ENCODE measurements at places on chromosomes 13 and 19.

- DNase-seq, result no peak
Measured at GRCh38 chr13:35256459-35257148, 219.9 kb downstream of the MAB21L1 start.

DNA sequence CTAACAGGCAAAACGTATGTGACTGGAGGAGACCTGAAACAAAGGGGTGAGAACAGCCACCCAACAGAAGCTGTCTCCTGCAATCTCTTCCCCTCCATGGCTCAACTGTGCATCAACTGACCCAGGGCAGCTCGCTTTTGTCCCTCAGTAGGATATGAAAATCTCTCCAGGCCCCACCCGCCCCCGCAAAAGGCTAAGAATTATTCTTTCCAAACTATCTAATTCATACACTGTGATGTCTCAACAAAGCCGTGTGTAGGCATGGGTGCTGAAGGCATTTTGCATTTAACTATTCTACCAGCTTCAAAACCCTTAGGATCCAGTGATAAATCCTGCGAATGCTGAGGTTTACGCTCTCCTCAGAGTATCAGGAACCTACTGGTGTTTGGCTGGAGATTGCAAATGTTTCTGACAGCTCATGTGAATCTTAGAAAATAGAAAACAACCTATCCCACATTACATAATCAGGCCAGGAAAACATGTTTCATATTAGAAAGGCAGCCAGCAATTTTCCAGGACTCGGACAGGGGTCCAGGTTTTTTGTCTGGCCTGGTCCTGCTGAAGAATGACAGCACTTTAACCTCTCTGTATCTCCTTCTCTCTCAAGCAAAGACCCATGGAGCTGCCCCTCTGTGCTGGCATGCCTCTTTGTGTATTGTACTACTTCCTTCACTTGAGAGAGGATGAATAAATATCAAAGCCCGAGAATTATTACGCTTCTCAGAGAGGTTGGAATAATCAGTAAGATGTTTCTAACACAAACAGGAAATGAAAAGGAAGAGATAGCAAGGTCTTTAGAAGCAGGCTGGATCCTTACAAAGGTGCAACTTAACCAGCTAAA, 17.3 kb downstream of the DHRS12 start:
- DNase-seq, result no peak

GRCh38 chr19:35065574-35065973, 24.1 kb downstream of the HPN start:
- no peak for DNase-seq

DNA sequence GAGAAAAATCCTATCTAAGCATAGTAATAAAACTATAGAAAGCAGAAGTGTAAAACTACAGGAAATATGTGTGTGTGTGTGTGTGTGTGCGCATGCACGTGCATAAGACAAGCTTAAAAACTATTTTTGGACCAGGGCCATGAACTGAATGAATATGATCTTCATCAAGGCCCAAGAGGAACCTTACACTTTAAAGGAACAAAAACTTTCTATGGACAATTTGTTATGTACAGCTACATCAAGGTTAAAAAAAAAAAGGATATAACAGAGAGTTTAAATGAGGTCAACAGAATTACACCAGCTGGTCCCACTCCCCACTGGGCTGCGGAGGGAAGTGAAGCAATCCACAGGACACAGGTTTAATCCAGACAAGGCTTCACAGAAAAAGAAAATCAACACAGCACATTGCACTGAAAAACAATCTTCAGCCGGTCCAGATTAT, 151.1 kb downstream of the LHFPL6 start:
- DNase-seq, result peak; percentile 67

- DNase-seq, result peak; percentile 42
Measured at GRCh38 chr13:45231305-45231704, 30.5 kb upstream of the KCTD4 start.

DNA sequence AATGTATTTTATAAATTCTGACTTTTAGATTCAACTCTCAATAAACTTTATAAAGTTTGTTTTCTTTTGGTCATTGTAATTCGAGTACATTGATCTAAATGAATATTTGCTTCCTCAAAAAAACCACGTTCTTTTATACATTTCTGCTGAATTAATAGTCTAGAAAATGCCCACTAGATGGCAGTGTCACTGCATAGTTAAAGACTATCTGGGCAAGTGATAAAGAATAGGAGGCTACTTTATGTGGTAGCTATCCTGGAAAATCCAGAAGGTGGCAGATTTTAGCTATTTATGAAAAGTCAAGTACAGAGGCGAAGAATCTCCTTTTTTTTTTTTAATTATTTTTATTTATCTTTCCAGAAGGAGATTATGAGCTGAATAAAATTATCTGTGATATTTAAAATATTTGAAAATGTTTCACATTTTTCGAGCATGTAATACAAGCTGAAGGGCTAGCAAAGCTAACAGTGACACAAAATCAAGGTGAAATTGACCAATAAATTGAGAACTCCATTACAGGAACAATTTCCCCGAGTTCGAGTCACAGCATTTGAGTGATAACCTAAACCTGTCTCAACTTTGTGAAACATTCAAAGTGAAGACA, 221.8 kb downstream of the OLFM4 start:
- peak; percentile 71 for DNase-seq

- DNase-seq, result no peak
Measured at GRCh38 chr19:15696654-15697194, 23.8 kb downstream of the CYP4F12 start.

DNA sequence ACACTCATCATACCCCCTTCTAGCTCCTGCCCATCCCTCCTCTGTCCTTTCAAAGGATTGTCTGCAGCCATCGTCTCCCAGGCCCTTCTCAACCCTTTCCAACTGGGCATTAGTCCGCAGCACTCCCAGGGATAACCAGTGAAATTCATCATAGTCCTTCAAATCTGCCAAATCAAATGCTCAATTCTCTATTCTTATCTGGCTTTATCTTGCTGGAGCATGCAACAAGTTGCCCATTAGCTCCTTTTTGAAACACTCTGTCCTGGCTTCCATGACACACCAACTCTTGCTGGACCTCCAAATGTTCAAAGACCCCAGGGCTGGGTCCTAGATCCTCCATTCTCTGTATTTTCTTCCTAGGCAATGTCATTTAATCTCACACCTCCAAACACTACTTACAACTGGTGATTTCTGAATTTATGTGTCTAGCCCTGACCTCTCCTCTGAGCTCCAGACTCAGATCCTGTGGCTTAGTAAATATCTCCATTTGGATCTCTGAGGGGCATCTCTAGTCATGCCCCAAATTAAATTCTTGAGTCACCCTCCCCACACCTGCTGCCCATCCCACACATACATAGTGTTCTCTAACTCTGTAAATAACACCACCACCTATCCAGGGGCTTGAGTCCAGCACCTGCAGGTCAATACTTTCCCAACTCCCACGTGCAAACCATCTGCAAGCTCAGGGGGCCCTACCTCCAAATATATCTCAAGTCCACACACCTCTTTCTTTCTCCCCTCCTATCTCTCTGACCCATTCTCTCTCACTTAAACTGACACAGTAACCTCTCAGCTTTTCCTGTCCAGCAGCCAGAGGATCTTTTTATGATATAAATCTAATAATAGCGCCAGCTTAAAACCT, 9.1 kb upstream of the ANKRD10 start:
- DNase-seq, result no peak

DNA sequence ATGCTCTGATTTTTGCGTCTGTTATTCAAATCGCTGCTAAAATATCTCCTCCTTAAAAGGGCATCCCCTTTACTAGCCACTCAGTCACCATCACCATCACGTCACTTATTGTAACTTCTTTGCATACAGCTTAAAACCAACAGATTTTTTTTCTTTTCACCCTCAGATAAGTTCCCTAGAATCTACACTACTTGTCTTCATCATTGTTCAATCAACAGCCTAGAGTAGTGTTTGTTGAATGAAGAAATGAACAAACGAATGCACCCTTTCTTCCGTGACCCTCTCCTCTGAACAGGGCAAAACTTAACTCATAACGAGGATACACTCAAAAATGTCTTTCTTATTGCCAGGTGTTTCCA, 1.1 kb upstream of the AKAP11 start:
- DNase-seq, result no peak

- DNase-seq, result no peak
Measured at GRCh38 chr19:6259312-6259861, 20.4 kb downstream of the MLLT1 start.

DNA sequence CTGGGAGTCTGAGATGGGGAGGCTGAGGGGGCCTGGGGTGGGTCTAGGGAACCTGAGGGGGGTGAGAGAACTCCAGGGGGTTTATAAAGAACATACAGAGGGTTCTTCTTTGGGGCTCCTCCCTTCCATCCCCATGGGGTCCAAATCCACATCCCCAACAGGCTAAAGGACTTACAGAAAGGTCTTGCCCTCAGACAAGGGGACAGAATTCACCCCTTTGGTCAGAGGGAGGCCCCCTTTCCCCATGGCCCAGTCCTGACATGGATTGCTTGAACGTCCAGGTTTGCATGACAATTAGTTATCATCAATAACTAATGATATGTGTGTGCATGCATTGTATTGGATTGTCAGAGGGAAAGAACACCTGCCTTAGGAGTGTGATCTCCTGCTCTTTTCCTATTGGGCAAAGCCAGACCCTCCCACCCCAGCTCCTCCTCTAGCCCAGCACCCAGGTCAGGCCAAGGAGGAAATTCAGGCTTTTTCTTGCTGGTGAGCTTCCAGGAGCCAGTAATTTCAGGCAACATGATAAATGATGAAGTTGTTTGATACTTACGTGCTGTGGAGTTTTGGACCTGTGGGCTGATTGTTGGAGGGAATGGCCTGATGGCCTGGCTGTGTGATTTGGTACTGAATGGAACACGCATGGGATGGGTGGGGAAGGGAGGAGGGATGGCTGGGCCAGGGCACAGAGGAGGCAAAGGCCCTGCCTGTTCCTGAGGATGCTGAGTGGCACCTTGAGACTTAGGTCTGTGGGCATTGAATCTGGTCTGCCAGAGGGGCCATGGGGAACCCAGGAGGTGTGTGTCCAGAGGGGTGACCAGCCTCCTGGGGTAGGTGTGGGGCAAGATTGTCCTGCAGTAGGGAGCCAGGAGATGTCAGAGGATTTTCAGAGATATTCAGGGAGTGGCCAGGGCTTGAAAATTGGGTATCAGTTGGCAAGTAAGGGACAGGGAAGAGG, 1.1 kb downstream of the KLHL26 start:
- no peak for DNase-seq

DNA sequence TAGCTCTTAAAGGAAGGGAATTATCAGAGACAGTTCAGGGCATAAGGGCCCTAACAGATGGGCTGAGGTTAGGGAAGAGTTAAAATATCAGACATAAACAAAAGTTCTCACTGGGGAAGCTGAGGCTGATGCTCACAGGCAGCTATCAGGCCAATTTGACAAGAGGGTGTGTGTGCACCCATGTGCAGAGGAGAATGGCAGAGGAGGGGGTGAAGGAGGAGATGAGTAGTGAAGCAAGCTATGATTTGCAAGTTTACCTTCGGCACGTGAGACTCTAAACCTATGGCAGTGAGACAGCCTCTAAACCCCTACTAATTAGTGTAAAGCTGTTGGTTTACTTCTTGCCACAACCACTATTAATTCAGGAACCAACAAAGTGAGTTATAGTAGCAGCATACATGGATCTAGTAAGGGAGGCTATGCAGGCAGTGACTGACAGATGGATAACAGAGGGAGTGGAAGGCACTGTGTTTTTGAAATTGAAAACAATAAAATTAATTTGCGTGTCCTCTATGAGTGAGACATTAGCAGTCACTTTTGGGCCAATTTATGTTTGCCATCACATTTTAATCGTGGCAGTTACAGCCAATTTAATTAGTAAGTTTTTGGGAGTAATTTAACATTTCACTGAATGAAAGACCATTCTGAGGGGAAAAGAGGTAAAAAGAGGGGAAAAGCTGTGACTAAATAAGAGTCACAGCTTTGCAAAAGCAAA, 99.6 kb upstream of the HTR2A start:
- DNase-seq, result no peak

- DNase-seq, result no peak
Measured at GRCh38 chr19:39995794-39996193, 1.1 kb upstream of the ZNF546 start.

GRCh38 chr19:22610121-22610520, 24.0 kb upstream of the ZNF492 start:
- DNase-seq, result no peak

DNA sequence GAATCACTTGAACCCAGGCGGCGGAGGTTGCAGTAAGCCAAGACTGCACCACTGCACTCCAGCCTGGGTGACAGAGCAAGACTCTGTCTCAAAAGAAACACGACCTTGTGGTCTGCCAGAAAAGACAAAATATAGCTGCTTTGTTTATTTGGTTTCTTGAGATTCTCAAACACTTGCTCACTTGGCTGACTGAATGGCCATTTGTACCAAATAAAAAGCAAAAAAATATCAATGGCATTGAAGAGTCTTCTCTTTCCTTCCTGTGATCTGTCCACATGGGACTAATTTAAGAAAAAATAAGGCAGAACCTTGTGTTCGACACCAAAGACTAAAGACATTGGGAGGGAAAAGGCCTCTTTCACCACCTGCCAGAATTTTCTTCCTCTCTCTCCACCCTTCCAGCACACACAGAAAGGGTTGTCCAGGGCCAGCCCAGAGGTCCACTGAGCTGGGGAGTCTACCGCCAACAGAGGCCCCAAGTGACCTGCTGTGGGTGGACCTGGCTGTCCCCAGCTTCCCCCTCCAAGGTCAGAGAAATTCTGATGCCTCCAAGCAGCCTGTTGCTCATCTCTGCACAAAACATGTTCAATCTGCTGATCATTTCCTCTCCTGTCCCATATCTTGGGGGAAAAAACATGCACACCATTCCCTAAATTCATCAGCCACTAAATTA, 5.9 kb downstream of the BRME1 start:
- DNase-seq, result no peak

DNA sequence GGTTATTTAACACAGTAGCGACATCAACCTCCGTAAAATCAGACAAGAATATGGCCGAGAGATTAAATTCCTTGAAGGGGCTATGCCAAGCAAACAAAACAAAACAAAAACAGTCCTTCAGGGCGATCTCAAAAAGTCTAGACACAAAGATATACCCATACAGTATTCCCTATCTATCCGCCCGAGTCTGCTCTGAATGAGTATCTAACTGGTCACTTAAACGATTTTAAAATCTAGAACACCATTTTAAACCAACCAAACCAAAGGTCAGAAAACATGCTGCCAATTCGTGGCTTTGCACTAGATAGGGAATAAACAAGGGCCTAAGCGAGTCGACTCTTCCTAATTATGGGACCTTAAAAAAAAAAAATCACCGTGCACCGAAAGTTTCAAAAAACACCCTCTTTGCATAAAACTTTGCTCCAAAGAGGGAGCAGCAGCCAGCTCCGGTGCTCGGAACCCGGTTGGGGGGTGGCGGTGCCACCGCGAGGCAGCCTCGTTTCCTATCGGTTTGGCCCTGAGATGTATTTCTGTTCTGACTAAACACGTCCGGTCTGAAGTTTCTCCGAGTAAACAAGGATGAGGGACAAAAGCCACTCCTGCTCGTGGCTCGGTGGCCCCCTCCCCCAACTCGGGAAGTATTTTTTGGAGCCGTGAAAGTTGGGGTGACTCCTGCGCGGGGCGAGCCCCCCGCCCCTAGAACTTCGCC, 1.8 kb downstream of the HMGB1 start:
- DNase-seq, result peak; percentile 65

GRCh38 chr19:35344511-35345031, 3.1 kb upstream of the FFAR1 start:
- no peak for DNase-seq

Data from fibroblast of skin of right quadriceps (primary cell).